ENCODE measurements at places on chromosomes 12 and 14.
A peak's percentile ranks its signal among the peaks of the same experiment; 100 is the strongest.

- no peak for DNase-seq
Measured at GRCh38 chr12:17137396-17137795, 531.4 kb upstream of the LMO3 start.

- DNase-seq: no peak
Measured at GRCh38 chr12:121299662-121300061, 3.2 kb upstream of the CAMKK2 start.

DNA sequence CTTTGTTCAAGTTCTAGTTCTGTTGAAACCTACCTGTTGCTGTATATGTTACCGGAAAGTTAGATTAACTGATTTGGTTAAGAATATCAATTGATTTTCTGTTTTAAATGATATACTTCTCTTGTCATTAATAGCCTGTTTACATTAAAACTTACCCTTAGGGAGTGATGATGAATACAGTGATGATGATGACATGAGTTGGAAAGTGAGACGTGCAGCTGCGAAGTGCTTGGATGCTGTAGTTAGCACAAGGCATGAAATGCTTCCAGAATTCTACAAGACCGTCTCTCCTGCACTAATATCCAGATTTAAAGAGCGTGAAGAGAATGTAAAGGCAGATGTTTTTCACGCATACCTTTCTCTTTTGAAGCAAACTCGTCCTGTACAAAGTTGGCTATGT lies 33.0 kb downstream of the CAND1 start:
- DNase-seq: no peak

GRCh38 chr12:100718187-100718586 lies 76.4 kb upstream of the ANO4 start:
- no peak for DNase-seq

DNA sequence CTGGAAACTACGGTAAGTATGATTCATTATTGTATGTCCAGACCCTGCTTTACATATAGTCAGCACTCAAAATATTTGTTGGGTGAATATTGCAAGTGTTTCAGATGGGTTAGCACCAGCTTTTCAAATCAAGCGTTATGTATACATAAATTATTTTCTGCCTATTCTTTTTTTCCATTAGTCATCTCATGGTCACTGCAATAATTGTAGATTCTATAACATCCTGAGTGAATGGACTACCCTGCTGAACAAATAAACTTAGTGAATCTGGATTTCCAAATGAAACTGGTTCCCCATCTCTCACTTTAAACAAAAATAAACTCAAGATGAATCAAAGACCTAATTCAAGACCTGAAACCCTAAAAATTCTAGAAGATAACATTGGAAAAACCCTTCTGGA lies 152.3 kb downstream of the DIO2 start:
- no peak for DNase-seq

DNA sequence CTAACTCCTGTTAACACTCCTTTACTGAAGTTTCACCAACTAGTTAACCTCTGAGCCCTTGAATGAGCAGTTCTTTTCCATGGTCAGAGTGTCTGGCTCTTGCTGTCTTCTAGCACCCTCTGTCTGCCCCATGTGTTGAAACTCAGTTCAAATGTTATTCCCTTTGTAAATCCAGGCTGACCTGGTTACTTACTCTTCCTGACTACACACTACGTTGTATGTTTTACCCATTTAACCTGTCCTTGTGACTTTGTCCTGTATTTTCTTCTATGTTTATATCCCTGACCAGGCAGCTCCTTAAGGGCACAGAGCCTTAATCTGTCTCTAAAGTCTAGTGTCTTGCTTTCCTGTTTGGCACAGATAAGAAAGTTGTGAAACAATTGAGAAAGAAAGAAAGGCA lies 389.0 kb upstream of the RPL10L start:
- DNase-seq: peak; percentile 57

DNA sequence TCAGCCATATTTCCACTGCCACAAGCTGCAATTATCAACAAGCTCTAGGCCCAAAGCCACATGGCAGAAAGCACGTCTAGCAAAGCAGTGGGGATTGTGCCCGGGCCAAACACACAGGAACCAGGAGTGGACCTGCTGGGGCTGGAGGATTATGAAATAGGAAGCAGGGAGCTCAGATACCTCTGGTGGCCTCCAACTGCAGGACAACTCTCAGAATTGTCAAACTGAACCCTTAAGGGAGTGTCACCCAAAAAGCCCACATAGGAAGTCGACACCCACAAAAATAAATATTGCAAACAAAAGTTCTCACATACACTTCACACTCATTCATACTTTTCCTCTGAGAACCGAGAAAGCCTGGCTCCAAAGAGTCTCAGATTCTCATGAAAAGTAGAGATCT lies 26.1 kb downstream of the KCTD10 start:
- no peak for DNase-seq

- DNase-seq: no peak
Measured at GRCh38 chr14:79924551-79924950, 286.8 kb downstream of the DIO2 start.

- no peak for DNase-seq
Measured at GRCh38 chr12:108211157-108211556, 82.1 kb downstream of the WSCD2 start.
